ENCODE measurements at places on chromosomes 3 and 15. TPM values are rescaled to one million over a fixed set of nuclear protein-coding genes. Genes with fewer than 3 reads are reported as not detected.

DNAH12 gene
- total RNA-seq: 0.02 TPM

FAM174B gene
- 25.7 TPM for total RNA-seq

P2RY13 gene
- total RNA-seq: 0.27 TPM

CTXN2 gene
- 0.16 TPM for total RNA-seq

LDHAL6B gene
- not detected for total RNA-seq

FOXB1 gene
- total RNA-seq: not detected

CACNA2D3 gene
- total RNA-seq: 0.98 TPM

ADCY5 gene
- 5.6 TPM for total RNA-seq

GP5 gene
- total RNA-seq: 0.11 TPM

PPP2R3A gene
- total RNA-seq: 22.0 TPM

CHRM5 gene
- total RNA-seq: not detected

IL17RE gene
- total RNA-seq: 71.4 TPM

MDFIC2 gene
- total RNA-seq: not detected
